ENCODE measurements at places on chromosomes 12 and 14.

DNA sequence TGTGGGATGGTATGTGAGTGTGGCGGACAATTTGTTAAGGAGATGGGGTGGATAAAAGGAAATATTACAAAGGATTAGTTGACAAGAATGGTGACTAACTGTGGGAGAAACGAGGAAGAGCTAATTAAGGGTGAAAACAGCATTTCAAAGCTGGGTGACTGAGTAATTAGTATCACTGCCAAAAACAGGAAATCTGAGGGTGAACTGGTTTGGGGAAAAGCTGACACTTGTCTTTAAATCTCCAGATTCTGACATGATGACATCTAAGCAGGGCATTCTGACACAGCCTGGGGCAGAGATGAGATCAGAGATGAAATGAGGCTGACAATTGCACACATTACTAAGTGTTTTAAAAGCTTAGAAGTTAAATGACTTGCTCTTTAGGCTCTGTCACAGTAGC lies 42.4 kb upstream of the CCDC175 start:
- no peak for DNase-seq

GRCh38 chr14:103805708-103806107 lies 41.7 kb downstream of the PPP1R13B start:
- DNase-seq: no peak

- DNase-seq: no peak
Observed at GRCh38 chr12:89153341-89153740, 199.0 kb downstream of the DUSP6 start.

GRCh38 chr12:120115066-120115465 lies 1.5 kb downstream of the RAB35 start:
- DNase-seq: no peak

- no peak for DNase-seq
Observed at GRCh38 chr14:32809255-32809654, 129.4 kb upstream of the NPAS3 start.

DNA sequence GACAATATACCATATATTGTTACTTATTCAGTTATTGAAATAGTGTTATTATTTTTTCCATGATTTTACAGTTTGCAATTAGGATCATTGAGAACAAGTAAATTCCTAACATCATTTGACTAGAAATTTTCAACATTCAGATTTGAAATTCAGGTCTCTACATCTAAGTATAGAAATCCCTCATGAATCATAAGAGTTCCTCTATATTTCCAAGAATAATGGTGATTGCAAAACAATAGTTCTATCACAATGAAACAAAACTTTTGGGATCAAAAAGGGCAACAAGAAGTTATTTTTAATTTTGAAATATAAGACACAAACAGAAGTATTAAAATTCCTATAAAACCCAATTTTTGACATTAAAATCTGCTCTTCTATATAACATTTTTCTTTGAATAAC lies 10.8 kb downstream of the CLEC1A start:
- no peak for DNase-seq

- no peak for DNase-seq
Observed at GRCh38 chr12:98485792-98486340, 29.5 kb upstream of the TMPO start.

GRCh38 chr14:21268617-21269251 lies 508 bp downstream of the HNRNPC start:
- DNase-seq: peak; percentile 54

DNA sequence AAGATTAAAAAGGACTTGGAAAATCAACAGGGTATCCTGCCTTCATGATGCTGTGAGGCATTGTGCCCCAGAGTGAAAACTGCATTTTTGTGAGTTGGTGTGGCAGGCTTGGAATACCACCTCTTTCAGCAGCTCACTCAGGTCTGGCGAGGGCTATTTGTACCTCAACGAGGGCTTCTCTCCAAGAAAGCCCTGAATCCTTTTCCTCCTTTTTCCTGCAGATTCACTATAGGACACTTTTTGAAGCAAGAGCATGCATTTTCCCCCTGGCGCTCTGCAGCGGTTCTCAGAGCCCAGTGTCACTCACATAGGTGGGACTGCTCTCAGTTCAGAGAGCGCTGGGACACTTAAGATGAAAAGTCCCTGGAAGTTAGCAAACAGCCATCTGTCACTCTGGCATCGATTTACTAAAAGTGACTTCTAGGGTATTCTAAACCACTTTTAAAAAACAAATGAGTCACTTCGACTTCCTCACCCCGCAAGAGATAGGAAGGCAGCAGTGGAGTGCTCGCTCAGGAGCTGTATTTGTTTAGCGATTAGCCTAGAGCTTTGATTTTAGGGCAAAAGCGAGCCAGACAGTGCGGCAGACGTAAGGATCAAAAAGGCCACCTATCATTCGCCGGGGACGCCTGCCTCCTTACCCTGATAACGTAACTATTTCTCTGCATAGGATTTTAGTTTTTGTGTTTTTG lies 782 bp upstream of the LGR5 start:
- peak; percentile 18 for DNase-seq

All from foreskin fibroblast (primary cell).